Activated T-helper 17 cell treated with anti-CD3 and anti-CD28 coated beads, Interleukin-2, amount 50 U/mL, for 72 hours (primary cell): ENCODE measurements at places on chromosomes 5 and 9. TPM values are rescaled to one million over a fixed set of nuclear protein-coding genes. Genes with fewer than 3 reads are reported as not detected.

DNA sequence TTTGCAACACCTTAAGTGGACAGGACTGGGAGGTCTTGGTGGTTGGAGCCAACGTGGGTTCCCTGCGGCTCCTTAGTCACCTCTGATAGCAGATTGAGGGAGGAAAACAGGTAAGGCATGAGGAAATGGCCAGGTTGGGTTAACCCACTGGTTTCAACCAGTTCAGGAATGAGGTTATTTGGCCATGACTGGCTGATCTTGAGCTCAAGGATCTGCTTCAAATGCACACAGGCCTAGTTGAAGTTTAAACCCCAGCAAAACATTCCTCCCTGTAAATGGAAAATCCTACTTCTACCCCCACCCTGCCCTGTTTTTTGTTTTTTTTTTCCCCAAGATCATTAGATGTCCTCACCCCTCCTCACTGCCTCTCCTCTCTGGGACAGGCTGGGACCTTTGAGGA, 3.2 kb upstream of the NUP214 start:
- ATAC-seq: no peak

GRCh38 chr9:111052791-111053190, 14.5 kb upstream of the LPAR1 start:
- no peak for ATAC-seq

GRCh38 chr9:96217294-96217707, 84.7 kb downstream of the HSD17B3 start:
- ATAC-seq: no peak

GRCh38 chr5:54673523-54674225, 156.1 kb downstream of the SNX18 start:
- ATAC-seq: peak; percentile 91

DNA sequence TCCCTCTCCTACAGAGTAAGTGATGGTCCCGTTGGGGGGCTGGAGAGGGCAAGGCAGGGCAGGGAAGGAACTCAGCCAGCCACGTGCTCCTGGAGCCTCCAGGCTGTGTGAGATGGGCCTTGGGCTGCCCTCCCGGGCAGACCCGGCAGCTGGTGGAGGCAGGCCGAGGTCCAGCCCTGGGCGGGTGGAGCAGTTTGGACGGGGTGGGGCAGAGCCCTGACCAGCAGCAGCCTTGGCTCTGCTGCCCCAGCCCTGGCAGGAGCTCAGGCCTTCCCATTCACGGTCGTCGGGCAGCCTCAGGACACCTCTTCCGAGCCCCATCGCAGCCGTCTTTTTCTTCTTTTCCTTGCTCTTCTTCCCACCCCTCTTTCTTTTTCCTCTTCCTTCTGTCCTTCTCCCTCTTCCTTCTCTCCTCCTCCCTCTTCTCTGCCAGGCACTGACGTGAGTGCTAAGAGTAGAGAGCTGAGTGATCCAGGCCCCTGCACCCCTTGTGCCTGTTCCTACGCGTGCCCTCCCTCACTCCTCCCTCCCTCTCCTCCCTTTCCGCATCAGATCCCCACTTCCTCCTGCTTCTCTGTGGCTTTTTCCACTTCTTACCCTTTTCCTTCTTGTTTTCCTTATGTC, 42.8 kb downstream of the AMBP start:
- no peak for ATAC-seq

- ATAC-seq: no peak
Measured at GRCh38 chr9:131142160-131142559, 16.8 kb downstream of the NUP214 start.

DNA sequence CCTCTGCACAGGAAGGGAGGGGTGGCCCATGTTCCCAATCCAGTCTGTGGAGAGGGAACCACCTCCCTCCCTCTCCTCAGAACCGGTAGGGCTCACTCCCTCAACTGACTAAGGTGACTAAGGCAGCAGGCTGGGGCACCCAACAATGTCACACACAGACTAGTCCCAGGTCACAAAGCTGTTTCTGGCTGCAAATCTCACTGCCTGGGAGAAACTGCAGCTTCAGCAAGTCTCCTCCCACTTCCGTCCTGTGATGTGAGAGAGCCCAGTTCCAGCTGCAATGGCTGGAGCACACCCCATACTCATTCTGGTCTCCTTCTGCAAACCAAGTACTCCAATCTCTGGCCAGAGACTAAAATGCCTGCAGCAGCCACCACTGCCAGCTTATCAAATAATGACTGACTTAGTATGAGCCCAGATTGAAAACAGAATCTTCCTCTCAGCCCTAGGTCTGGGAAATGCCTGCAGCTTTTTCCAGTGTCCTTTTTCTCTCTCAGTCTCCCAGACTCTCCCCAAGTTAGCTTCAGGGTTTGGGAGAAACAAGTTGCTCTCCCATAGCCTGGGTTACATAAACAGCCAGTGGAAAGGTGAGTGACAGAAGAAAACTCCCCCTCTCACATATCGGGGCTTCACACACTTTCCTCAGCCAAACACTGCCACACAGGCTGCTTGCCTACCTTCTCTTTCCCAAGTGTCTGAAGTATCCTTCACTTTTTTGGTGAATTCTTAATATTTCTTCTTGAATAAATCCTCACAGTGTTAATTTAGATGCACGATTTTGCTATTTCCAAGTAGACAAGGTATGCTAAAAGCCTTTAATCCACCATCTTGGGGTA, 247.4 kb upstream of the RASA1 start:
- ATAC-seq: peak; percentile 87

- no peak for ATAC-seq
Measured at GRCh38 chr5:154698763-154699162, 56.4 kb upstream of the LARP1 start.

DNA sequence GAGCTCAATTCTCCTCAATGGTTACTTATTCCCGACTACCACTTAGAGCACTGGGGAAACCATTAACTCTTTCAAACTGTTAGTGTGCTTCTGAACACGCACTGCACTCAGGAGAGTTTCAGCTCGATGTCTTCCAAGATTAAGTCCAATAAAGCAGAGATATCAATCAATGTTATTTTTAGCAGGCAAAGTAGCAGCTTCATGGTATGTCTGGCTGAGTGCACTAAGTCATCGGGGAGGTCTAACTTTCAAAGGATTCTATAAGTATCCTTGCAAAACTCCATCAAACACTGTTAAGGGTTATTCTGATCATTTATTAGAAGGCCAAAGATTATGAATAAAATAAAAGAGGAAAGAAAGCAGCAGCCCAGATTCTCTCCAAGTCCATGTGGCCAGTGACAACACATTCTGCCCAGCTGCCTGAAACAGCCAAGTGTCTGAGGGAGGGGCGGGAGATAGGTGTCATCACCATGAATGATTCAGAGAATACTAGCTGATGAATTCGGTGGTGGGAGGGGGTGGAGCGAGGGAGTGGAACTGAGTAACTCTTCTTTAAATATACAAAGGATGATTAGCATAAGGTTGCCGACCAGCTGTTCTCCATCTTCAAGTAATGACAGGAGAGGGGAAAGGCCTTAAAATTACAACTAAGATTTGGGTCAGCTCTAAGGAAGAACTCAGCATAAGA, 21.3 kb downstream of the NREP start:
- ATAC-seq: peak; percentile 85

DNA sequence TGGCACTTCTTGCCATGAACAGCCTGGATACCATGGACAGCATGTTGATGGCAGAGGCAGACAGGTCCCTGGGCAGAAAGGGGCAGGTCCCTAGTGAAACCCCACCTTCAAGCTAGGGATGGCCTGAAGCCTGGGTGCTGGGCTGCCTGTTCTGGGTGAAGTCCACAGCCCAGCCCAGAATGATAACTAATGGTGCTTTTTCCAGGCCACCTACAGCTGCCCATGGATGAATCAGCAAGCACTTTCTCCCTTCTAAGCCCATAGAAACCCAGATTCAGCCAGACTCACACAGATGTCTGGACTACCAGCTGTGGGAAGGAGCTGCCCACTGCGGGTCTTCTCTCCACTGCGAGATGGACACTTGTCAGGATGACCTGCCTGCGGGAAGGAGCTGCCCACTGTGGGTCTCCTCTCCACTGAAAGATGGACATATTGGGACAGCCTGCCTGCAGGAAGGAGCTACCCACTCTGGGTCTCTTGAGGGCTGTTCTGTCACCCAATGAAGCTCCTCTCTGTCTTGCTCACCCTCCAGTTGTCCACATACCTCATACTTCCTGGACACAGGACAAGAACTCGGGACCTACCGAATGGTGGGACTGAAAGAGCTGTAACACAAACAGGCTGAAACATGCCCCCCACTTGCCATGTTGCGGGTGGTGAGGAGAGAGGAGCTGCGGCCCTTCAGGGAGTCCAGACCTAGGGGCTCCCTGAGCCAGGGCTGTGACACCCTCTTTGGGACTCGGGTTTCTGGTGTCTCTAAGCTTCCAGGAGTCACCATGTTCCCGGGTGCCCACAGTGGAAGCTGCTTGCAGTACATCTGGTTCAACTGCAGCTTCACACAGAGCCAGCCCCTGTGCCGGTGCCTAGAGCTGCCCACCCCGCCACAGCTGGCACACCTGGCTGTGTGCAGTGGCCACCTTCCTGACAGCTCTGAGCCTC, 60.7 kb upstream of the SYNPO start:
- no peak for ATAC-seq

Gene DIPK1B
- total RNA-seq: not detected

Gene SMIM27
- total RNA-seq: 10.5 TPM

Gene KCNV2
- total RNA-seq: not detected
